ENCODE measurements at places on chromosomes 1 and 21. TPM values are rescaled to one million over a fixed set of nuclear protein-coding genes. Genes with fewer than 3 reads are reported as not detected.
A peak's percentile ranks its signal among the peaks of the same experiment; 100 is the strongest.

The SERPINC1 gene
- total RNA-seq = 0.13 TPM

The CXADR gene
- 0.44 TPM for total RNA-seq

The RAP1GAP gene
- total RNA-seq = 0.62 TPM

The C8B gene
- not detected for total RNA-seq

The COL16A1 gene
- total RNA-seq = 229 TPM

The TRIM46 gene
- total RNA-seq = 0.22 TPM

The NBPF6 gene
- total RNA-seq = not detected

The ANGPTL3 gene
- total RNA-seq = 0.04 TPM

DNA sequence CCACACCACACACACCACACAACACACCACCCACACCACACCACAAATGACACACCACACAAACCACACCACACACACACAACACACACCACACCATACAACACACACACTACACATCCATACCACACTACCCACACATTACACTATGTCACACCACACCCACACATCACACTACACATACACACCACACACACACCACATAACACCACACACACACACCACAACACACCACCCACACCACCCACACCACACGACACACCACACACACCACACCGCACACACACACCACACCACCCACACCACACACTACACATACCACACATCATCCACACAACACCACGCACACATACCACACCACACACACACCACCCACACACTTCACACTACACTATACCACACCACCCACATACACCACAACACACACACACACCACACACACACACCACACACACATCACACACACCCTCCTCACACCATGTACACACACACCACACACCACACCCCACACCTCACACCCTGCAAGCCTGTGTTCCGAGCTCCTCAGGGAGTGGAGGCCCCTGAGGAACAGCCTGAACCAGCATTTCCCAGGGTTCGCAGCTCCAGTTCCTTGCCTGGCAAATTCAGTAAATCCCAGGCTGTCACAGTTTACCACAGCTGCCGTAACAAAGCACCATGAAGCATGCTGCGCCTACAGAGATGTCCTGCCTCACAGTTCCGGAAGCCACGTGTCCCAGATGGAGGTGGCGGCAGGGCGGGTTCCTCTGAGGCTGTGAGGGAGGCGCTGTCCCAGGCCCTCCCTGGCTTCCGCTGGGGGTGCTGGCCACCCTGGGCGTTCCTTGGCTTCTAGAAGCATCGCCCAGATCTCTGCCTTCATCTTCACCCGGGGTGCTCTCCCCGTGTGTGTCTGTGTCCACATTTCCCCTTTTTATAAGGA lies 69.8 kb upstream of the ATP5PO start:
- DNase-seq = no peak

DNA sequence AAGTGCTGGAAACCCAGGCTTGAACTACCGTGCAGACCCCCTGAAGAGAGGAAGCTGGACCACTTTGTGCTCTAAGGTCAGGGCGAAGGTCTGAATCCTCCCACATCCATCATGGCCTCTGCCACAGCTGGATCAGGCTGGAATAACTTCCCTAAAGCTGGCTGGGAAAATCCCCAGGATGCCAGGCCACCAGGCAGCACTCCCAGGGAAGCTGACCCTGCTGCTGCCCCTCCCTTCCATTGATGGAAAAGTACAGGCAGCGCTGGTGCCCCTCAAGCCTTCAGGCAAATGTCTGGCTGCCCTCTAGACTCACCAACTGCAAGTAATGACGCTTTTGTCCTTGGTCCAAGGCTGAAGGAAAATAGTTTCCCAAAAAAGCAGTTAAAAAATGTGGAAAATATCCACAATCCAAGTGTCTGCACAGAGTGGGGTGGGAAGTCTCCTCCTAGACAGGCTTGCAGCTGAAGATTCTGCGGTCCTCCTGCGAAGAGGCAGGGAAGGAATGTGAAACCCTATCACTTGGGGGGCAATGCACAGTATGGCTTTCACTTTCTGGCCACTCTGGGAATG lies 39.9 kb upstream of the TSPAN2 start:
- no peak for DNase-seq

- no peak for DNase-seq
These were observed 13.3 kb downstream of the CDK18 start for GRCh38 chr1:205517763-205518162.

DNA sequence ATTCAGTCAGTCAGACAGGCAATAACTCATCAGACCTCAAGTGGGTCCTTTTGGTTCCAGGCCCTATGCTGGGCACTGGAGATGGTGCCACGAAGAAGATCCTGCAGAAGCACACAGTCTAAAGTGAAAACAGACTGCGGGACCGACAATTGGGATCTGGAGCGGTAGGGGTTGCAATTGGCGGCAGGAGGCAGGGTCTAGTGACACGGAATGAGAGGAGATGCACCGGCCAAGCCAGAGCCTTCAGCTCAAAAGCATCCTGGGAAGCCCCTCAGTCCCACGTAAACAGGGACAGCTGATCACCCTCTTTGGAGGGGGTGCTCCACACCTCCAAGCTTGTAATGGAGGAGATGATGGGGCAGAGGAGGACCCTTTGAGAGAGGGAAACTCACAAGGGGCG lies 56.2 kb downstream of the KLHDC7A start:
- no peak for DNase-seq

DNA sequence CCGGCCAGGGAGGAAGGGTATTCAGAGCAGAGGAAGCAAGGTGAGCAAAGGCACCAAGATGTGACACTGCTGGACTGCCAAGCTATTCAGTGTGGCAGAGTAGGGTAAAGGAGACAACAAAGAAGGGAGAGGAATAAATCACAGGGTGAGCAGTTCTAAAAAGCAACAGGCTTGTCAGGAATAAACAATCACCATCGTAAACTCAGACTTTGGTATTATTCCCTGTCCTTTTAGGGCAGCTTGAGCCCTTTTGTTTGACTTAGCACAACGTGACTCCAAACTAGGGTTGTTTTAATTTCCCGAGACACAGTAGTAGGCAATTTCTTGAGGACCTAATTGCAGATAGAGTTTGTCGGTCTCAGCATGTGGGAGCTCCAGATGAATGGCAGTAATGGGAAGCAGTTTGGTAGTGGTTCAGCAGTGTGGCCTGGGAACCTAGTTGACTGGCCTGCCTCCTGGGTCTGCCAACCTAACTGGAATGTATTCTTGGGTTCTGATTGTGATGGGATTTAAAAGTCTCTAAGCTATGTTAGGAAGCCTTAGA lies 4.3 kb downstream of the CR1L start:
- no peak for DNase-seq

GRCh38 chr1:94580367-94581115 lies 39.0 kb upstream of the F3 start:
- DNase-seq = no peak

DNA sequence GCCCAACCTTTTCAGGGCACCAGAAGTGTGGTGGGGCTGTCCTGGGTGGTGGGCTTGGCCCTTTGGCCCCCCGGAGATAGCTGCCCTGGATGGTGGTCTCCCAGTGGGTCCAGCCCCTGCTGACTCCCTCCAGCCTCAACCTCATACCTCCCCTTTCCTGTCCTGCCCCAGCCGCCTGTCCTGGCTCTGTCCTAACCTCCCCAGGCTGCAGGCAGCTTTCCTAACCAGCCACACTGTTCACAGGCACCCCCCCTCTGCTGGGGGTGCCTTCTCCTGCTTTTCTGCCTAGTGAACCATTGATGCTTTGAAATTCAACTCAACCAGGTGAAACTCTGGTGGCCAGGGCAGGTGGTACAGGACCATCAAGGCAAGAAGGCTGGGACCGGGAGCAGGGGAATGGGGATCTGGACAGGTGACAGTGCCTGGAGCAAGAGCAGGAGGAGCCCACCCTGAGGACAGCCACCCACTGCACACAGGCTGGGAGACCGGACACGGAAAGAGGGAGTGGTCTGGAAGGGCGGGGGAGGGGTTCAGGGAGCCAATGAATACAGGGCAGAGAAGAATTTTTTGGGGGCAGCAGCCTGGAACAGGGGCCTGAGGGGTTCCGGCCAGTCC lies 35.9 kb downstream of the RAP1GAP start:
- no peak for DNase-seq

- DNase-seq = no peak
These were observed 112.6 kb downstream of the GRIK1 start for GRCh38 chr21:29827236-29827635.

DNA sequence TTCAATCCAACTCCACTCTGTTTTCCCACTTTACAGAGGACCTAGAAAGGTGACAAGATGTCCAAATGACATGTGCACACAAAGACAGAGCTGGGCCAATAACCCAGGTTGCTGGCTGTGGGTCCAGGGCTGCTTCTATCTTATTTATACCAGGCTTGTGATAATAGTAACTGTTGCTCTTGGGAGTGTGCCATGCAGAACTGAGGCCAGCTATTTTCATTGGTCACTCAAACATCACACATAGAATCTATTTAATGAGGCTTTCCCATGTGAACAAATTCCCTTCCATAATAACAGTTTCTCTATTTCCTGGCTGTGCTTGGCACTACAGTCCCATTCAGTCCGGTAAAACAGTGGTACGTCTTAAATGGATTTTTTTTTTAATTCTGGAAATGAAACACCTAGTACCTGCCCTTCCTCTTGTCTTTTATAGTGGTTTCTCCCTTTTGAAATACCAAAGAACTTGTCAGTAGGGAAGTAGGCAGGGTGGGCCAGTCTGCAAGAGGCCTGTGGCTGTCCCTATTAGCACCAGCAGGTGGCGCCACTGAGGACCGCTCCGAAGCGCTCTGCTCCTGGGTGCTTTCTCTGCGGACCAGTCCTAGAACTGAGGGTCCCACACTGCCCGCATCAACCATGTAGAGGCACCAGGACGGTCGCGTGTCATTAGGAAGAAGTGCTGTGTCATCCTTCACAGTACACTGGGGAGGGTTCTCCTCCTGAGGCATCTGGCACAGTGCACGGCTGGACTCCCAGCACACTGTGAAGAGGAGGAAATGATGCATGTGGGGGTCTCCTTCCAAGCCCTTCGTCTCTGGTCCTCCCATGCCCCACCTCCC lies 52.1 kb downstream of the GPR161 start:
- peak; percentile 54 for DNase-seq

DNA sequence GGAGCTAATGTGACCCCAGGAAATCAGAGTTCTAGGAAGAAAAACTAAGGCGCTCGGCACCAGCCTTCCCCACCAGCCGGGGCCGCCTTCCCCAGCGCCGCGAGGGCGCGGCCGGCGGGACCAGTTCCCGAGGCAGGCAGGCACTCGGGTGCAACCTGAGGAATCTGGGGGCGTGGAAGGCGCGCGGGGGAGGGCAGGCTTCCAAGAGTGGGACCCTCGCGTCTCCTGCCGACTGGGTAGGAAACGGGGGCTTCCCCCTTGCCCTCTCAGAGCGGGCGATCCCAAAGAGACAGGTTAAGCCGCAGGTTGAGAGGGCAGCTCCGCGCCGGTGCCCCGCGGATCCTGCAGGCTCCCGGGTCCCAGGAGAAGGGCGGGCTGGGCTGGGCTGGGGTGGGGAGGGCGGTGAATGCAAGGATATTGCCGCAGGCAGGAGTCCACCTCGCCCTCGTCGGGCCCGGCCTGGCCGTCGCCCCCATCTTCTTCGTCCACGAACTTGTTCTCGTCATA lies 431 bp downstream of the ARPC5 start:
- DNase-seq = peak; percentile 52

DNA sequence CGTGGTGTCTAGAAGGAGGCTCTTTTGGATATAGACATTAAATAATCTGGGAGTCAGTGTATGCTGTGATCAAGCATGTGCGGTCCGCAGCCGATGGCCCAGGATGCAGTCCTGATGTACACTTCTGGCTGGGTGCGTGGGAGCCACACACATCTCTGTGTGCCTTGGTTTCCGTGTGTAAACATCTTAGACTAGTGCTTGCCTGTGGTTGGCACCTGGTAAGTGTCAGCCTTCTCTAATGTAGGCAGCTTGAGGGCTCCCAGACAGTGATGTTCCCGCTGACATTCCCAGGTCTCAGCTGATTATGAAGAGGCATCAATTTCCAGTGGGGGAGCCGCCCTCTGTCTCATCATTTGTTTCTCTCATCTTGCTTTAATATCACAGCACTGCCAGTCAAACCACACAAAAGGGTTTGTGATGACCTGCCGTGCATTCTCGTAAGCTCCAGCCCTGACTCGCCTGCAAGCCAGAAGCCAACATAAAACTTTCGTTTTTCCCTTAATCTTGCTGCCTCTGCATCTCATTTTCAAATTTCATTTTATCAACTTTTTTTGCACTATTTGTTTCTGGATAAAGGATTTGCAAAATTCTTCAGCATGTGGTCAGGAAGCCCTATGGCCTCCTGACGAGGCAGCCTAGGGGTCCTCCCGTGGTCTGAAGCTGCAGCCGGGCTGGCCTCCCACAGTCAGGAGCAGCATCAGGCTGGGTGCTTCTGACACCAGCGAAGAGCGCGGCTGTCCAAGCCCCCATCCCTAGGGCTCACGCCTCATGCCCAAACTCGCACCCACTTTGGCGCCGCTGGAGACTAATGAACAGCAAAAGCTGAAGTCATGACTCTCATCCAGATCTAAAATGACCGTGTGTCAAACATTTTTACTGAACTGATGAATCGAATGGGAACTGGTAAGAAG lies 28.1 kb downstream of the PDE9A start:
- DNase-seq = no peak

GRCh38 chr1:63848733-63849132 lies 74.9 kb downstream of the ROR1 start:
- DNase-seq = no peak

- no peak for DNase-seq
These were observed 145.0 kb downstream of the PATJ start for GRCh38 chr1:61887076-61887867.

- no peak for DNase-seq
These were observed 83.3 kb downstream of the SYT14 start for GRCh38 chr1:210021145-210021860.

DNA sequence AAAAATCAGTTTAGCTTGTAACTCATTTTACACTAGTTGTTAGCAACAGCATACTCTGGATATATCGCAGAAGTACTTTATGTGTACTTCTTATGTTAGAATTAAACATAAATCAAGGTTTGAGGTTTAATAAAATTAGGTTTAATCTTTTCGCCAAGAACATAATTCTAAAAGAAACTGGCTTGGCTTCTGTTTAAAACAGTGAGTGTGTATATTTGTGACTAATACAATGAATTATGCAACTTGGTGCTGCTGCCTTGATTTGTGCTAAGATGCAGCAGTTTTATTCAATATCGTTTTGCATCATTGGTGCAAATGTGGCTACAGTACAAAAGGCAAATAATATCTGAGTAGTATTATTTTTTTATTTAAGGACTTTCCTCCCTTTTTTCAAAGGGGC lies 44.8 kb downstream of the USP25 start:
- DNase-seq = no peak

DNA sequence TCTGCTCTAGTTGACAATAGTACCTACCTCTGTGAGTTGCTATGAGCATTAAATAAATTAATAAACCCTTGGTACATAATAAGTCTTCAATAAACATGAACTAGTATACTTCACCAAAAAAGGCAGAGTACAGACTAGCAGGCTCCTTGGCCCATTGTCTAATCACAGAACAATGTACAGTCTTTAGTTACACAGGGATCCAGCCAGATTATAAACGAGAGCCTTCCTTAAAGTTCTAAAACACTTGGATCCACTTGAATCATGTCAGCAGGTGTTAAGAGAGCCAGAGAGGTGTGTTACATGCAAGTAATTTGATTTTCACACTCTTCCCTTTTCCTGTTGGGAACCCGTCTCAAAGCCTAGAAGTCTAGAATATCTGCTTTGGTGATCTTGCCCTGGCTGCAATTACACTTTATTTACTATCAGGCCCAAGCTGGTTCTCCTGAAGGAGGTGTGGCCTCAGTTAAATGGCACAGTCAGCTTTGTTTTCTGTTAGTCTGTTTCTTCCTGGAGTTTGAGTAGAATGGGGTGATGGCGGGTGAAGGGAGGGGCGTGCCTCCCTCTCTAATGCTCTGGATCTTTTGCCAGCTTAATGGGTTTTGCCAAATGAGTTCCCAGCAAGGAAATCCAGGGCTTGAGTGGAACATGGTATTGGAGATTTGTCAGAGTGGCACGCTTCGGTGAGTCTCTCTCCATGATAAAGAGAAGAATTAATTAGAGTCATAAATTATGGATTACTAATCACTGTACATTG lies 570.9 kb upstream of the CAMK1G start:
- DNase-seq = no peak

All from muscle of leg (tissue), 16 donors.